ENCODE measurements at places on chromosomes 5 and 9. TPM values are rescaled to one million over a fixed set of nuclear protein-coding genes. Genes with fewer than 3 reads are reported as not detected.

GRCh38 chr9:93699650-93700049 is 123.3 kb downstream of the PHF2 start:
- DNase-seq, result no peak

GRCh38 chr9:112011051-112011620 is 114.5 kb downstream of the UGCG start:
- DNase-seq, result no peak

DNA sequence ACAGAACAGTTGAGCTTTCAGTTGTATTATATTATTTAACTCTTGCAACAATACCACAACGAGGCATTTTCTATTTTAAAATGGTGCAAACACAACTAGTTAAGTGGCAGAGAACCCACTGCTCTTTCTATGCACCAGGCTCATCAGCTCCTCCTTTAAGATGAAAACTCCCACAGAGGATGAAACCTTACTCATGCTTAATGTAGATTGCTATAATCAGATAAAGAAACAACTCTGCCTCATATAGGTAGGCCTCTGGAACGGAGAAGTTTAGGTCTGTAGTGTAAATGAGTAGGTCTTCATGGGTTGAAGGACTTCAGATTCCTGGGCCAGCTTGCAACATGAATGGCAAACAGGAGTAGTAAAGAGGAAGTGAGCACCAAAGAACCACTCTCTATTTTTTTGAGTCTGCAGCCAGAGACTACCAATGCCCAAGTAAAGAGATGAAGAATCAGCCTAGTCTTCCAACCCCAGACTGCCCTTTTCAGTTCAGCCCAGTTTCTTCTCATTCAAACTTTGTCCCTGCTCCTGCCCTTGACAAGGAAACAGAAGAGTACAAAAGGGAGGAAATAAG is 33.9 kb downstream of the HACD4 start:
- DNase-seq, result no peak

DNA sequence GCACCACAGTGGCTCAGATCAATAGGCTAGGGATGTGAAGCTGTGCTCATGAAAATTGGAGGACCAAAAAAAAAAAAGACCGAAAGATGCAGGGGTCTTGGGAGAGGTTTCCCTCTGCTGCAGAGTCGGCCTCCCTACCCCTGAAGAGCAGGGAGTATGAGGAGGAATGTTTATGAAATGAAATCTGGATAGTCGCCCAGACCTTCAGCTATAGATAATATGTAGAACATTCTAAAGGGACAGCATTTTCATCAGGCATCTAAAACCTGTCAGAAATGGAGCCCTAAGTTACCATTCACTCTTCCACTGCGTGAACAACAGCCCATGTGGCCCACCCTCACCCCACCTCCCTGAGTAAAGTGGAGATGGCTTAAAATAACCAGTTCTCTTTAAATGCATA is 122.9 kb downstream of the TMEM174 start:
- DNase-seq, result no peak

- DNase-seq, result no peak
These were observed 46.8 kb upstream of the ANKRD55 start for GRCh38 chr5:56279979-56280378.

- no peak for DNase-seq
These were observed 39.5 kb downstream of the JAKMIP2 start for GRCh38 chr5:147743012-147743411.

- no peak for DNase-seq
These were observed 116.1 kb upstream of the FSTL4 start for GRCh38 chr5:133728475-133728874.

DNA sequence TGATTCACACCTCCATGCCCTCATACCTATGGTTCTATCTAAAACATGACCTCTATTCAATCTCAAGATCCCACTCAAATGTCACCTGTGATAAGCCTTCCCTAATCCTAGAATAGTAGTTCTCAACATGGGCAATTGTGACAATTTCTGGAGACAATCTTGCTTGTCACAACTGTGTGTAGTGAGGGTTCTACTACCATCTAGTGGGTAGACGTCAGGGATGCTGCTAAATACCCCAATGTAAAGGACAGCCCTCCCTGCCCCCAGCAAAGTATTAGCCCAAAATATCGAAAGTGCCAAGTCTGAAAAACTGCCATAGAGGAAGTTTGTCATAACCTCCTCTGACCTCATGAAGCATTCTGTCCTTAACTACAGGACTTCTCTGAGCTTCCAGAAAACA is 32.0 kb downstream of the TBCA start:
- DNase-seq, result no peak

GRCh38 chr5:81425569-81425968 is 31.6 kb upstream of the ACOT12 start:
- peak; percentile 70 for DNase-seq

- DNase-seq, result no peak
These were observed 210.5 kb downstream of the CSNK1G3 start for GRCh38 chr5:123722451-123722850.

DNA sequence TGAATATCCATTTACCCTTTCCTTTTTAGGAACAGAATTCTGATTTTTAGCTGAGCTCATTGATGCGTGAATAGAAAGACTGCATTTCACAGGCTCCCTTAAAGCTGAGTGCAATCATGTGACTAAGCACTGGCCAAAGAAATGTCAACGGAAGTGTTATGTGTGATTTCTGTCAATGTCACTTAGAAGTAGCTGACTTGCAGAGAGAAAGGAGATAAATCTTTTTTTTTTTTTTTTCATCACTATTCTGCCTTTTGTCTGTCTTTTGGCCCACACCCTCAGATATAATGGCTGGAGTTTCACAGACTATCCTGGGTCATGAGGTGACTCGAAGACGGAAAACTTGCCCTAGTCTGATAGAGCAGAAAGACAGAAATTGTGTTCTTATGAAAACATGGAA is 39.3 kb upstream of the SLC27A6 start:
- DNase-seq, result no peak

GRCh38 chr9:77953590-77953989 is 78.0 kb downstream of the GNAQ start:
- no peak for DNase-seq

DNA sequence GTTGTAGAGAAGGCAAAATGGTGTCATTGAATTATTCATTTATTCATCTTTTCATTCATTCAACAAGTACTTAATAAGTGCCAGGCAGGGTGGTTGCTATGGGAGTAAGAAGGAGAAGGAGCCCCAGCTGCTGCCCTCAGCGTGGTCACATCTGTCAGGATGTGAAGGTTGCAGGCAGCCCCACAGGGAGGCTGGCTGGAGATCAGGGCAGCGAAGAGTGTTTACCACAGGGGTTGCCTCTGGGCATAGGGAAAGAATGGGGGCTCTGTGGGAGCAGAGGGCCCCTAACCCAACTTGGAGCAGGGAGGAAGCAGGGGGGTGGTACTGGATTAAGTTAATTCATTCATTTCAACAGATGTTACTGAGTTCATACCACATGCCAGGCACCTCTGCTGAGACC is 6.0 kb downstream of the PCDH12 start:
- no peak for DNase-seq

DNA sequence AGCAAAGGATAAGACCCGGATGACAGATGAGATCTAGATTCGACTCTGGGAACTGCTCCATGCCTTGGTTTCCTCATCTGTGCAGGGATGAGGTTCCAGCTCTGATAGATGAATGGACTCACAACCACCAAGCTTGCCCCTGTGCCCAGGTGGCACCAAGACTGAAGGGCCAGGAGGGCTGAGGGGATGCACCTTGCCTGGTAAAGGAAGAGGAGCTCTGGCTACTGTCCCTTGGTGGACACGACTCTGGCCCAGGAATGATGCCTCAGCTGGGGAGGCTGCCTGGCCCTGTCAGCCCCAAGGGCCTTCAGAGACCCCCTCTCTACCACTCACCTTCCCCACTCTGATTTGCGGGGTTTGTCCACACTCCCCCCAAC is 24.9 kb upstream of the ANXA6 start:
- DNase-seq, result no peak

DNA sequence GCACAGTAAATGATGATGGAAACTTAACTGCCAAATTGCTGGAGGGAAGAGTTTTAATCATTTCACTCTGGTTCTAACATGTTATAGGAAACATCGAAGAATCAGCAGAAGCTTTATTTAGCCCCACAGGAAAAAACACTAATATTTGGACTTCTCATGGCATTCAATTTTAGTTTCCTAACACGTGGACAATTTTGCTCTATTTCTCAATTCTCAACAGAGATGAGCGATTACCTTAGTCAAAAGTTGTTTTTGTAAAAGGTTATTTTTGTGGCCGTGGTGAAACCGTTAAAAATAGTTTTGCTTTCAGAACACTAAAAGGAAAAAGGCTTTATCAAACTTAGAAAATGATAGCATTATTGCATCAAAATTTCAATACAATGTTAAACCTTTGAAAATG is 235.2 kb downstream of the PLK2 start:
- DNase-seq, result no peak

GRCh38 chr9:89038382-89039103 is 47.3 kb downstream of the S1PR3 start:
- peak; percentile 79 for DNase-seq

DNA sequence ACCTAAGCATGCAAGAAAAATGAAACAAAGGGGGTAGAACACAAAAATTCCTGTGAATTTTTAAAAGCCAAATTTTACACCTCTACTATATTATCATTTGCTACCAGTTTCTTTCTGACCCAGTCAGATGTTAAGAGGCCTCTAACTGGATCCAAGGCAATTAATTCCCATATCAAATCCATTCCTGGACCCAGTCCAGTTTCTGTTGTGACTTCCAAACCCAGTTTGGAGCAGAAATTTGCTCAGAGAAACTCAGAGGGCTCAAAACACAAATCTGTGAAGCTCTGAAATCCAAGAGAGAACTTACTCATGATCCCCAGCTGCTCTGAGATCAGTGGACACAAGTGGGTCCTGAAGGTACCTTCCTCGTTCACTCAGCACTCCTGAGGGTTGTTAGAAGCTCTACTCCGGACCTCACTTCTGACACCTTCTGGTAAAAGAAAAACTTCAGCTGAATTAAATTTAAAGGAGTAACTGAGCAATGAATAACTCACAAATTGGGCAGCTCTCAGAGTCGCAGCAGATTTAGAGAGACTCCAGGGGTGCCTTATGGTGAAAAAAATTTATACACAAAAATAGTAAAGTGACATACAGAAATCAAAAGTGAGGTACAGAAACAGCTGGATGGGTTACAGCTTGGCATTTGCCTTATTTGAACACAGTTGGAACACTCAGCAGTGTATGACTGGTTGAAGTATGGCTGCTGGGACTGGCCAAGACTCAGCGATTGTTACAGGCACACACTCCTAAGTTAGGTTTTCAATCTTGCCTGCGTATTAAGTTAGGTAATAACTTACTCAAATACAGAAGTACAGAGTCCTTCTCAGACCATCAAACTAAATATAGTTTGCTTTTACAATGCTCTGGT is 32.4 kb downstream of the INSL4 start:
- DNase-seq, result peak; percentile 7

GRCh38 chr5:167644619-167645018 is 646.8 kb upstream of the WWC1 start:
- no peak for DNase-seq

DNA sequence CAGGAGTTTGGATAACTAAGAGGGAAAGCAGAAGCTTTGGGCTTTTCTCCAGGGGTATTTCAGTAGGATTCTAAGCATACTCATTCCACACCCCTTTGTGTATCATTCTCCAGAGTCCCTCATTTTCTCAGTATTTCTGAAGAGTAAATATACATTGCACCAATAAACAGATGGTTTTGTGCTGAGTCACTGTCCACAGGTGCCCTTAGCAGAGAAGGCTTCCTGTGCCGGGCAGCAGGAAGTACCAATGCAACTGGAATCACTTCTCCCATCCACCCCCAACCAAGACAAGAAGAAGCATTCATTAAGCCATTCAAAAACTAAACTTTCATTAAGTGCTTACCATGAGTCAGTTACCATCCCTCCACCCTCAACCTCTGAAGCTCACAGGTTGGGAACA is 3.6 kb upstream of the CCNJL start:
- no peak for DNase-seq

DNA sequence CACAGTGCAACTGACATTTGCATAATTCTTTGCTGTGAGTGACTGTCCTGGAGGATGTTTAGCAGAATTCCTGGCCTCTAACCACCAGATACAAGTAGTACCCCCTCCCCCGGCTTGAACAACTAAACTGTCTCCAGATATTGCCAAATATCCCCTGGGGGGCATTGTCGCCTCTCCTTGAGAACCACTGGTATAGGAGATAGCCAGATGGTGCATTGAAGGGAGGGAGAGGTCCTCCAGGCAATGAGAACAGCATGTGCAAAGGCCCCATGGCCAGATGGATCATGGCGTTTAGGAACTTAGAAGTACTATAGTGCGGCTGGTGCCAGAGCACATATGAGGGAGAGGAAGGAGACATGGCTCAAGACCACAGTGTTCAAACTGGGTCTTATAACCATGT is 18.9 kb upstream of the ORM1 start:
- no peak for DNase-seq

GRCh38 chr5:50768634-50769033 is 102.2 kb downstream of the PARP8 start:
- no peak for DNase-seq

GRCh38 chr5:169695025-169695625 is 58.0 kb downstream of the DOCK2 start:
- no peak for DNase-seq

DNA sequence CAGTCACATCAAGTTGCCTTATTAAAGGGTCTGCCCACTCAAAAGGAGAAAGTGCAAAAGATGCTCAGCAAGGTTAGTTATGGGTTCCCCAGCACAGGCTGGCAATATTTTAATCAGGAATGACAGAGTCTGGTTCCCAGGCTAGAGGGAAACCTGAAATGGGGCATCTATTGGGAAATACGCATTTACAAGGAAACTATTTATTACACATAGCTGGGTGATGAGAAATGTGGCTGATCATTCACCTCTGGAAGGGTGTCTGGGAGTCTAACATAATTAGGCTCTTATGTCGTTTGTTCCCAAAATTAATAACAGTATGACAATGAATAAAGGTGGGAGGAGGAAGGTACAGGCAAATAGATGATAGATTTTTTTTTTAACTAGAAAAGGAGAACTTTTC is 314.7 kb downstream of the ENC1 start:
- DNase-seq, result no peak

- DNase-seq, result no peak
These were observed 186.8 kb downstream of the SNX18 start for GRCh38 chr5:54704333-54704732.

Gene ACTL7B
- 1.4 TPM for total RNA-seq

Gene TAF11L5
- total RNA-seq, result 16.4 TPM

Gene F2RL2
- total RNA-seq, result 0.96 TPM

Gene SLC36A2
- total RNA-seq, result 1.7 TPM

Gene THBS4
- total RNA-seq, result not detected

Gene LRRTM2
- total RNA-seq, result 2.4 TPM
